ENCODE measurements at places on chromosomes 1 and 21.

DNA sequence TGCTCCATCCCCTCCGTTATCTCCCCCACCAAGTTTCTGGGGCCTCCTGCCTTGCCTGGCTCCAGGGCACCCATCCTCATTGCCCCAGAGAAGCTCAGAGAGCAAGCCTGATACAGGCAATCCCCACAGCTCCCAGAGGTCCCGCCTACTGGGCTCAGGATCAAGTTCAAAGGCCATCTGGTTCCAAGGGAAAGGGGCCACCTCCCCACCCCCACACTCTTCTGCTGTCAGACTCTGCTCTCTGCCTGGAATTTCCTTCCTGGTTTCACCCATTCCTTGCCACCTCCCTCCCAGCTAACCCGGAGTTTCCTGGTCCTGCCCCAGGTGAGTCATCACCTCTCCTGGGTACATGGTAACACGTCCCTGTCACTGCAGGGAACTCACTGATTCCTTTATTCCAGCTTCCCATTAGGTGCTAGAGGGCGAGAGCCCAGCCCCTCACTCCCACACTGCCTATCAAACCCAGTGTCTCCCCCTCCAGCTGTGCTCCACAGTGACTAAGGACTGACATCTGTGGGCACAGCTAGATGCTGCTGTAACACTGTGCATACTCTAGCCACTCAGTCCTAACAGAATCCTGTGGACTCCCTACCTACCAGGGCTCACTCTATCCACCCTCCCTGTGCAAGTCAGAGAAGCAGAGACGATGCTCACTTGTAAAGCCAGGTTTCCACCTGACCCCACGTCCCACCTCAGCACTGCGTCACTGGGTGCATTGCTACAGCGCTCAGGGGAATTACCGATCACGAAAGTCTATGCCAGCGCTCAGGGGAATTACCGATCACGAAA lies 21.8 kb downstream of the RSPH1 start:
- DNase-seq = peak; percentile 42

DNA sequence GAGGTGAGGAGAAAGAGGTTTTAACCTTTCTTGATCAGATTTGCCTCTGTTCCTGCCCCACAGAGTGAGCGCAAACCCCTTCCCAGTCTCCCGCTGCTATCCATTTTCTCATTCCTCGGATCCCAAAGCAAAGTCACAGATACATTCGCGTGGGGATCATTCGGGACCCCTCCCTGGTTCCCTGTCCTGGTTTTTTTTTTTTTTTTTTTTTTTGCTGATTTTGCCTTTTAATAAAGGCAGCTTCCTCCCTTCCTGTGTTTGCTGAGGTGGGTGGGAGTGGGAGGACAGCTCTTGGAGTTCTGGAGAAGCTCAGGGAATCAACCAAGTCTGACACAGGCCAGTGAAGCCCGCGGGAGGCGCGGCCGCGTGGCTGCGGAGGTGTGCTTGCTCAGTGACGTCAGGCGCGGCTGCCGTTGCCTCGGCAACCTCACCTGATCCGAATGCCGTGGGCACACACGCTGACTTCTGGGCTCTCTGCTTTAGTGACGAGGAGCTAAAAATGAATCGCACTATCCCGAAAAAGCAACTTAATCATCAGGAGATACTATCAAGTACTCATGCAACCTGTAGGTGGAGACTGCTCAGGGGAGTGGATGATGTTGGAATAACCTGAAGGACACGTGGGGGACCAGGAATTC lies 106.4 kb downstream of the TBX19 start:
- DNase-seq = peak; percentile 87

DNA sequence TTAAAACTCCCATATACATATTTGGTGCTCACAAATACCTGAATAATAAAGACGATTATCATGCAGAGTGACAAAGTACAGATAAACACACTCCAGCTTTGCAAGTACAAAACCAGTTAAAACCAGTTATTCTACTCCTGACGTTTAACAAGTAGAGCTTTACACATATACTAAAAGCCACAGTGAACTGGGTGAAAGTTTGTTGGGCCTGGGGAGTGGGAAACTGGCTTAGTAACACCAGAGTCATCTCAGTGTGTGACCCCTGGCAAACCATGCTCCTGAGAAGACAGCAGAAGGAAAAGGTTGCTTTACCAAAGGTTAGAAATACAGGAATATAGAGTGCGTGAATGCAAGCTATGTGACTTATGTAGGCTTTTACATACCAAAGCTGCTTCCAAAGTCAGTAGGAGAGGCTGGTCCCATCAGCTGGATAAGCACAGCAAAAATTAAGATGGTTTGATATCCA lies 148.1 kb downstream of the NRIP1 start:
- DNase-seq = no peak

DNA sequence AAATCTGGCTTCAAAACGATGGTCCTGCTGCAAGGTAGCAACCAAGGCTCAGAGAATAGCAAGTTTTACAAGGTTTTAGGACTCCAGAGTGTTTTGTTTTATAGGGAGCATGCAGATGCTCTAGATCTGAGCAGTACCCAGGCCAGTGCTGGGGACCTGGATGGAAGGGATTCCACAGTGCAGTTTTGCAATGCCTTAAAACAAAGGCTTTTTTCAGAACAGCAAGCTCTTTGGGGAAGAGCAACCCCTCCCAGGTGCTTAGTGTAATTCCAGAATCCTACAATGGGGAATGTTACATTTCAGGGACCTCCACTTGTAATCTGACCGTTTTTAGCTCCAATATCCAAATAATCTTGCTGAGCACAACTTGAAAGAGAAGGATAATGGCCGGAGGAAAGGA lies 6.7 kb downstream of the ROR1 start:
- no peak for DNase-seq

GRCh38 chr1:15210651-15211375 lies 36.2 kb upstream of the FHAD1 start:
- DNase-seq = no peak

- DNase-seq = peak; percentile 78
Observed at GRCh38 chr1:22420455-22421053, 31.1 kb upstream of the ZBTB40 start.

DNA sequence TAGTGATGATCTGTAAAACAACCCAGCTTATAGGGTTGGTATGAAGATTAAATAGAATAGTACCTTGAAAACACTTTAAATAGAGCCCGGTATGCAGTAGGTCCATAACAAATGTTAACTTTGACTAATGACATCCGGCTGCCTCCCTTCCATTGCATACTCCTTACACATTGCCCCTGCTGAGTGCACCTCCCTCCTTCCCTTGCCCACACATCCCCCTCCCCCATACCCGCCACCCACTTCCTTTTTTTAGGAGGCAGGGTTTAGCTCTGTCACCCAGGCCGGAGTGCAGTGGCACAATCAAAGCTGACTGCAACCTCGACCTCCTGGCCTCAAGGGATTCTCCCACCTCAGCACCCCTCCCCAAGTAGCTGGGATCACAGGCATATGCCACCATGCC lies 24.4 kb upstream of the ZC3H12A start:
- no peak for DNase-seq

DNA sequence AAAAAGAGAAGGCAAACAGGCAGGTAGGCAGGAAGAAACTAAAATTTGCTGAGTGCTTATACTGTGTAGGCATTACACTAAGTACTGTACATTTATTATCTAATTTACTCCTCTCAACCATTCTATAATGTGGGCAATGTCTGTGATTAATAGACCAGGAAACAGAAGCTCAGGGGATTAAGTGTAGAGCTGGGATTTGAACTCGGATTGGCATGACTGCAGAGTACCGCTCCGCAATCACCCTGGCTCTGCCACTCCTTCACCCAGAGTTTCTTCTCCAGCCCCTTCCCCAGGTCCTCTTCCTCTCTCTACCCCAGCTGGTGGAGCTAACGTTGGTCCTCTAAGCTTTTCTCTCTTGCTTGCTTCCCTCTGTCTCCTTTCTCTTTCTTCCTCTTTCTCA lies 11.5 kb upstream of the S100A2 start:
- DNase-seq = no peak

GRCh38 chr1:91572044-91572443 lies 71.4 kb downstream of the CDC7 start:
- no peak for DNase-seq

DNA sequence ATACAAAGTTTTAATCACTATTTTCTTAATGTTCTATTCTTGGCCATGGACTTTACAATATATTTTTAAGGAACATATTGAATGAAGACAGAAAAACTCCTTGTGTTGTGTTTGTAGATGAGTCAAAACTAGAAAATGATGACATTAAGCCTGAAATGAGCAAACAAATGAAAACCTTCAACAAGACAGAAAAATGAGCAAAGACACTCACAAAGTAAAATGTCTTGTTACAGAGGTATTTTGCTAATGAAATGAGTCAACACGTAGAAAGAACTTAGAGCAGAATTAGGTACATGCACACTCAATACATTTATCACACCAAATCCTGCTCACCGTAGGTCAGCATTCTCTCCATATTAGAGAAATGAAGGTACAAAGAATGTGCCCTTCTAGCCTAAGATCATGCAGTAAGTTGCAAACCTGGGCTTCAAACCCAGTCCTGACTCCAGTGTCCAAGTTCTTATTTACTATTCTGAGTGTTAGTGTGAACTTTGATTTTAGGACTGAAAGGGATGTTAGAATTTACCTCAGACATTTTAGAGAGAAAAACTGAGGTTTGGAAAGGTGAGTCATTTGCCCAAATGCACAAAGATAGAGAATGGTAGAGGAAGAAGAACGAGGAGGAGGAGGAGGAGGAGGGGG lies 133.9 kb upstream of the SGIP1 start:
- no peak for DNase-seq

GRCh38 chr1:233300326-233300725 lies 4.8 kb upstream of the PCNX2 start:
- no peak for DNase-seq

DNA sequence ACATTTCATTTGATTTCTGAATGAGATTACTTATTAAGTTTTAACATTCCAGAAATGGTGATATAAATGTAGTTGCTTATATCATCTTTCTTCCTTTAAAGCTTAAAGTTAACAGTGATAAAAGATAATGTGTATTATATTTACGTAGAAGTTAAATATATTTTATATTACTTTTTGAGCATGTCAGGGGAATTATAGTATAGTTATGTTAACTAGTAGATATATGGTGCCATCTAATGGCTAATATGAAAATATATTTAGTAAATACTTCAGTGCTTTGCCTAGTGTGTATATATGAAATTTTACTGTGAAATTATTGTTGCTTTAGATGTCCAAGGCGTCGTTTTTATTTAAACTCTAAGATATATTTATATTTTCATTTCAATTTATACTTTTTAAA lies 51.5 kb downstream of the SYT14 start:
- no peak for DNase-seq

DNA sequence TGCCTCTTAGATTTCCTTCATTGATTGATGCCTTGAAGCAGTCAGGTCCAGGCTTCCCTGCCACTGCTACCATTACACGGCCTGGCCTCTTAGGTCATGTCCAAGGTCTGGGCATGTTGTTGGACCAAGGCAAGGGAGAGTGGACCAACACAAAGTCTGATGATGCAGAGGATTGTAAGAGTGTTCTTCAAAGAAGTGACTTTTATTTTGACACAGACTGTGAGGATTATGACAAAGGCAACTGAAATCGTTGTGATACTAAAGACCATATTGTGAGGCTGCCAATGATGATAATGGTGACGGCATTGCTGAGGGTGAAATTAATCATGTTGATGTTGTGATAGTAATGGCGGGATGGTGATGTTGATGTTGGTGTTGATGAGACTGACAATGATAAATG lies 149.5 kb downstream of the GRIK3 start:
- no peak for DNase-seq

- DNase-seq = no peak
Observed at GRCh38 chr1:4147509-4147908, 247.4 kb upstream of the C1orf174 start.

DNA sequence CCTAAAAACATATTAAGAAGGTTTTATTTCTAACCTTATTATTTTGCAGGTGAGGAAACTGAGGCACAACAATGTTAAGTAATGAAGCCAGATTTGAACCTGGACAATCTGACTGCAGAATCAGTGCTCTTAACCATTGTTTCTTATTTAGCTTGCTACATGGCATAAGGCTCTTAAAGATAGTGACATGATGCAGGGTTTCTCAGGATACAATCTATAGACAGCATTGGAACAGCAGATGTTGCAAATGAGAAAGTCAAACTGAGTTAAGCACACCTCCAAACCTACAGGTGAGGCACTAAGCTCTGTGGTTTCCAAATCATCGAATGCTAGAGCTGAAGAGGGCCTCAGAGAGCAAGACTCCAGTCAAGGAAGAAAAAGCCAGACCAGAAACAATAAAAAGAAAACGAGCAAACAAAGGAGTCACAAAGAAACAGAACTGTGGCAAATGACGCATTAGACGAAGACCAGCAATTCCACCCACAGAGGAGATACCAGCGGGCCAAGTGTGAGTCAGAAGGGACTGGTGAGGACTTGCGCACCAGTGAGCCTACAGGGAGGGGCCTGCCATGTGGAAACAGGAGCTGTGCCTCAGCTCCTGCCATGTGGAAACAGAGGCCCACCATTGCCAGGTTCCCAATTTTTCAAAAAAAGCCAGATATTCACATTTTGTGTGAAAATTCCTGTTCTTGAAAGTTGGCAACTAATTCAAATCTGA lies 14.4 kb downstream of the CD58 start:
- DNase-seq = peak; percentile 81

DNA sequence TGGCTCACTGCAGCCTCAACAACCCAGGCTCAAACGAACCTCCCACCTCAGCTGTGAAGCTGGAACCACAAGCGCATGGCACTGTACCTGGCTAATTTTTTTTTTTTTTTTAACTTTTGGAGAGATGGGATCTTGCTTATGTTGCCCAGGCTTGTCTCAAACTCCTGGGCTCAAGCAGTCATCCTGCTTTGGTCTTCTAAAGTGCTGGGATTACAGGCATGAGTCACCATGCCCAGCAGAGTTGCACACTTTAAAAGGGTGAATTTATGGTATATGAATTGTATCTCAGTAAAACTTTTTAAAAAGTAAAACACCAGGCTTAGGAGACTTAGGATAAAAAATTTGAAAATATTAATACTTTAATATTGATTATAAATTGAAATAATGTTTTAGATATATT lies 99.1 kb downstream of the CLEC20A start:
- no peak for DNase-seq

- DNase-seq = peak; percentile 68
Observed at GRCh38 chr1:232923739-232924386, 26.5 kb upstream of the NTPCR start.
